ENCODE measurements at places on chromosomes 6 and 20.
A peak's percentile ranks its signal among the peaks of the same experiment; 100 is the strongest.

DNA sequence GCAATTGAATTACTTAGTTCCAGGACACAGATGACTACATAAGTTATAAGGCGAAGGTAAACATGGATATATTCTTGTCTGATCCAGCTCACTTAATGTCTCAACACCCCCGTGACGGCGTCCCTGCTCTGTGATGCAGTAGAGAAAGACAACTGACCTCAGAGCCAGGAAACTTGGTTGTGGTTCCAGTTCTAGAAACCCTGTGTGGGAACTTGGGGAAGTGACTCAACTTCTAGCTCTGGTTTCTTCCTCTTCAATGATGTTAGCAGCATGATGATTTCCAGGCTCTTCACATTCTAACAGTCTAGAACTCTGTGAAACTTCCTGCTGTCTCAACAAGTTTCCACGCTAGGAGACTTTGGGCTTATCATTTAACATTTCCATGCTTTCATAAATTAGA lies 18.4 kb downstream of the LAMA4 start:
- no peak for DNase-seq

DNA sequence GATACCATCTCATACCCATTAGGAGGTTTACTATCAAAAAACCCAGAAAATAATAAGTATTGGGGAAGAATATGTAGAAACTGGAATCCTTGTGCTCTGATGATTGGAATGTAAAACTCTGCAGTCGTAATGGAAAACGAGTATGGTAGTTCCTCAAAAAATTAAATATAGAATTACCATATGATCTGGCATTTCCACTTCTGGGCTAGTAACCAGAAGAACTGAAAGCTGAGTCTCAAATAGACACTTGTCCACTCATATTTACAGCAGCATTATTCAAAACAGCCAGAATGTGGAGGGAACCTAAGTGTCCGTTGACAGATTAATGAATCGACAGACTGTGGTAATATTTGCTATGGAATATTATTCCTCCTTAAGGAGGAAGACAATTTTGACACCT lies 44.3 kb downstream of the FOXC1 start:
- DNase-seq: no peak

- DNase-seq: no peak
Observed at GRCh38 chr6:170298688-170299087, 7.8 kb upstream of the DLL1 start.

- DNase-seq: no peak
Observed at GRCh38 chr20:3777716-3778629, 3.3 kb downstream of the SPEF1 start.

DNA sequence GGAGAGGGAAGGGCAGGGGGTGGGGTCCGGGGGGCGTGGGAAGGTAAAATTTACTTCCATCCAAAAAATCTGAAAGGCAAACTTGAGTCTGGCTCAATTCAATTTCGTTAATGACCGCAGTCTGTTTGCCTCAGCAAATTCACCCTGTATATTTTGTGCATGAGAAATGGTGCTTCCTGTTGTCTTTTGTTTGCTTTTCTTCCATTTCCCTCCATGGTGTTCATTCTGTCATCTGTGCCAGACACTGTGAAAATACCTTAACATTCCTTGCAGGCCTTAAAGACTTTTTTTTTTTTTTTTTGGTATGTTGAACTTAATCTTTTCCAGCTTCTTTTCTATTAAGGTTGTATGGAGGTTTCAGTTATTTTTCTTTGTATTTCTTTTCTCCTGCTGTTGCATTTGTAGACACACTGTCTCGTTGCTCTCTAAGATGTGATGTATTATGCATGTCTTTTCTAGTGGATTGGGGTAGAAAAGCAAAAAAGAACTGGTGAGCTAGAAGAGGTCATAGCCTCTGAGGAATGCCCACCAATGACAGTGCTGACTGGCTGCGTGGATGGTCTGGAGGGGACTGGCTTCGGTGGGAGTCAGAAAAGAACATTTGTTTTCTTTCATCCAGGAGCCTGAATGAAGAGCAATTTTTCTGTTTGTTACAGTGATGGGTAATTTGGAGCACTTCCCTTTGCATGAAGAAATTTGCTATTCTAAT lies 585.0 kb upstream of the MAP3K7 start:
- DNase-seq: no peak

- peak; percentile 27 for DNase-seq
Observed at GRCh38 chr6:127547215-127547614, 28.1 kb upstream of the MTCL3 start.

DNA sequence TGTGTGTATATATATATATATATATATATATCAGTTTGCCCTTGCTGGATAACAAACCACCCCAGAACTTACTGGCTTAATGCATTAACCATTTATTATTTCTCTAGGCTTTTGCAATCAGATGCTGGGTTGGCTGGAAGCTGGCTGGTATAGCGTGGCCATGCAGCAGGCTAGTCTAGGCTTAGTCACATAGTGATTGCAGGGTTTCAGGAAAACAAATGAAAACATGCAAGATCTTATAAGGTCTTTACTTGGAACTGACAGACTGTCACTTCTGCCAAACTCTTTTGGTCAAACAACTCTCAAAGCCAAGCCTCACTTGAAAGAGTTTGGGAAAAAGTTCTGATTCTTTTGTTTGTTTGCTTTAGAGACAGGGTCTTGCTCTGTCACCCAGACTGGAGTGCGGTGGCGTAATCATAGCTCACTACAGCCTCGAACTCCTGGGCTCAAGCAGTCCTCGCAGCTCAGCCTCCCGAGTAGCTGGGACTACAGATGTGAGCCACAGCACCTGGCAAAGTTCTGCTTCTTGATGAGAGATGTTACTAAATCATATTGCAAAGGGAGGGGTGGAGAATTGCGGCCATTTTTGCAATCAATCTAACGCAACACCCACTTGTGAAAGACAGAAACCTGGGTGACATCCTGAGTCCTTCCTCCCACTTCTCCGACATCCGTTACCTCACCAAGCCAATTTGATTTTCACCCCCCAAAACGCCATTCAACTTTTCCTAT lies 74.6 kb upstream of the RNF24 start:
- peak; percentile 73 for DNase-seq

DNA sequence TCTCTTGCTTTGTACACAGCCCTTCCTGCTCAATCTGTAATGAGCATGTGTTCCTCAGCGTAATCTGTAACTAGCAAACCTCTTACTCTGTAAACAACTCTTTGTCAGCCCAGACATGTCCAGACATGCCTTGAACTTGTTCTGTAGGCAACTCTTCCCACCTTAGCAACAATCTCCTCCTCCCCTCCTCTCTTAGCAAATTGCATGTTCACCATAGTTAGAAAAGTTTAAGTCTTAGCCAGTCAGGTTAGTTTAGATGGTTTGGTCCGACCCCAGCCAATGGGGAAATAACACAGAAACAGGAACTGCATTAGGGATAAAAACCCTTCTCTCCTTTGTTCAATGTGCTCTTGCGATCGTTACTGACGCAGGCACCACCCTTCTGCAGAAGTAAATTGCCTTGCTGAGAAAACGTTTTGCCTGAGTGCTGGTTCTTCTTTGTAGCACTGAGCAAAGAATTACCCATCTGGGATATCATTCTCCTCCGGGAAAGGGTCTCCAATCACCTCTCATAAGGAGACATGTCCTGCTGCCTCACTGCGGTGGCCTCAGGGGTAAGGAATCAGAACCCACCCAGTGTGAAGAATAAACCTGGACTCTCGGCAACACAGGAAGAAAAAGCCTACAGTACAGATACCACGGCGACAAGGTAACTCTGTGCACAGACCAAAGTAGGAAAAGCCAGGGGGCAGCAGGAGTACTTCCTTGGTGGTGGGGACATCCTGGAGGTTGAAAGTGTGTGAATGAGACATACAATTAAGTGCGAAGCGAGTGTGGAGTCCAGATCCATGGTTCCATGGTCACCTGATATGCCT lies 26.2 kb downstream of the PLN start:
- no peak for DNase-seq

- DNase-seq: no peak
Observed at GRCh38 chr6:112432853-112433252, 85.7 kb downstream of the RFPL4B start.

- peak; percentile 17 for DNase-seq
Observed at GRCh38 chr6:2770171-2770570, 5.0 kb downstream of the WRNIP1 start.

DNA sequence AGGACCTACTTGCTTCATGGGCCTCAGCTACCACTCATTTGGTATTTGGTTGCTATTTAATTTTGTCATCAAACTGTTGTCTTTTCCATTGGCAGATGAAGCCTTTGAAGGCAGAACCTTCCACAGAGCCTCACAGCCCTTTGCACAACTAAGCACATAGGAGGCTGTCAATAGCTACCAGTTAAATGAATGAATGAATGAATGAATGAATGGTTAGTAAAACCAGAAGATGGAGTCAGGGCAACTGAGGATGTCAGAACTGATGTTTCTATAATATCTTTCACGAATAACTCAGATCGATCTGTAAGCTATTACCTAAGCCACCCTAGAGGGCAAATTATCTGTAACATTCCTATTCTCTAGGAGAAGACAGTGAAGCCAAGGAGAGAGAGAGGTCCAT lies 19.1 kb downstream of the BNIP5 start:
- no peak for DNase-seq

GRCh38 chr20:21048841-21049273 lies 57.3 kb downstream of the LINC00237 start:
- peak; percentile 25 for DNase-seq

- no peak for DNase-seq
Observed at GRCh38 chr20:52590100-52590499, 382.1 kb upstream of the TSHZ2 start.

DNA sequence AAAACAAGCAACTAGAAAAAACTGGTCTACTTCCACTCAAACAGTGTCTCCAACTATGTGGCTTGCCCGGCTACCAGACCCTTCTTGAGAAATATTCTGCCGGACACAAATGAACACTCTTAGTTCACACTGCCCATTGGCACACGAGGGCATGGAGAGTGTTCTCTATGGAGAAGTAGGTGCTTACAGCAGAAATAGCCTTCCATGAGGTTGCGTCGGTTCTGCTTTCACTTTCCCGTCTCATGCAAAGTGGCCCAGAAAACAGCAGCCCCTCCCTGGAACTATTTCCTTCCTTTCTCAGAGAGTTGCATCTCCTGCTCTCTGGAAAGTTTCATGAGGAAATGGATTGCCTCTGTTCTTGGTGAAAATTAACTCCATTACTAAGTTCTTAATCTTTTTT lies 9.5 kb upstream of the HLA-DOA start:
- DNase-seq: peak; percentile 97

DNA sequence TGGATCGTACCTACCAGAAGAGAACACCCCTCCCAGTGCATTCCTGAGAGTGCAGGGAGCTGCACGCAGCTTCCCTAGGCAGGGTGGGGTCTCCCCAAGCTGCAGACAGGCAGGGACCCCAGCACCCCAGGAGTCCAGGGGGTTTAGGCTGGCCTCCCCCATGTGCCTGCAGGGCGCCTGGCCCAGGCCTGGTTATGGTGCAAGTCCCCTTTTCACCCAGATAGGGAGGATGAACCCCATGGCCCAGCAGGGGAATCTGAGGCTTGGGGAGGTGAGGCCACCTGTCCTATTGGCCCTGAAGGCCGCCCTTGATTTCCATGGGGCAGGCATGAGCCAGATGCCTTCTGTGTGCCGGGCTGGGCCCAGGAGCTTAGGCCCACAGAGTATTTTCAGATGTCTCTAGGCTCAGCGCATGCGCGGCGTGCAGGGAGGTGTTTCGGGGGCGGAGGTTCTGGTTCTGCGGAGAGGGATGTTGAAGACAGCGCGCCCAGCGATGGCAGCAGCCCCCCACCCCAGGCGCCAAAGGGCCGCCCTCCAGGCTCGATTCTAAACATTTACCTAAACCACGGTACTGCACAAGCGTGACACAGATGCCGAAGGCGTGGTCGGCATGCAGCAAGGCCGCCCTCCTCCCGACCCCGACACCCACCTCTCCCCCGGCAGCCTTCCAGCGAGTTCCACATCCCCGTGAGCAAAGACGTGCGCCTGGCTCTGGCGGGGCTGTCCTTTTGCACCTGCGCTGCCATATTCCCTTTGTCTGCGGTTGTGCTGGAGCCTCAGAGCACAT lies 29.4 kb downstream of the COL20A1 start:
- DNase-seq: no peak

DNA sequence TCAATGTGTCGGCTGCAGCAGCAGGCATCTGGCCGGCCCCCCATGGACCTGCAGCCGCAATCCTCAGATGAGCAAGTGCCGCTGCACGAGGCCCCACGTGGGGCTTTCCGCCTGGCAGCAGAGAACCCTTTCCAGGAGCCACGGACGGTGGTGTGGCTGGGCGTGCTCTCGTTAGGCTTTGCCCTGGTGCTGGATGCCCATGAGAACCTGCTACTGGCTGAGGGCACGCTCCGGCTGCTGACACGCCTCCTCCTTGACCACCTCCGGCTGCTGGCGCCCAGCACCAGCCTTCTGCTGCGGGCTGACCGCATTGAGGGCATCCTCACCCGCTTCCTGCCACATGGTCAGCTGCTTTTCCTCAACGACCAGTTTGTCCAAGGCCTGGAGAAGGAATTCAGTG lies 3.5 kb downstream of the AP5S1 start:
- DNase-seq: no peak

- DNase-seq: no peak
Observed at GRCh38 chr20:46558511-46558959, 8.1 kb upstream of the OCSTAMP start.

DNA sequence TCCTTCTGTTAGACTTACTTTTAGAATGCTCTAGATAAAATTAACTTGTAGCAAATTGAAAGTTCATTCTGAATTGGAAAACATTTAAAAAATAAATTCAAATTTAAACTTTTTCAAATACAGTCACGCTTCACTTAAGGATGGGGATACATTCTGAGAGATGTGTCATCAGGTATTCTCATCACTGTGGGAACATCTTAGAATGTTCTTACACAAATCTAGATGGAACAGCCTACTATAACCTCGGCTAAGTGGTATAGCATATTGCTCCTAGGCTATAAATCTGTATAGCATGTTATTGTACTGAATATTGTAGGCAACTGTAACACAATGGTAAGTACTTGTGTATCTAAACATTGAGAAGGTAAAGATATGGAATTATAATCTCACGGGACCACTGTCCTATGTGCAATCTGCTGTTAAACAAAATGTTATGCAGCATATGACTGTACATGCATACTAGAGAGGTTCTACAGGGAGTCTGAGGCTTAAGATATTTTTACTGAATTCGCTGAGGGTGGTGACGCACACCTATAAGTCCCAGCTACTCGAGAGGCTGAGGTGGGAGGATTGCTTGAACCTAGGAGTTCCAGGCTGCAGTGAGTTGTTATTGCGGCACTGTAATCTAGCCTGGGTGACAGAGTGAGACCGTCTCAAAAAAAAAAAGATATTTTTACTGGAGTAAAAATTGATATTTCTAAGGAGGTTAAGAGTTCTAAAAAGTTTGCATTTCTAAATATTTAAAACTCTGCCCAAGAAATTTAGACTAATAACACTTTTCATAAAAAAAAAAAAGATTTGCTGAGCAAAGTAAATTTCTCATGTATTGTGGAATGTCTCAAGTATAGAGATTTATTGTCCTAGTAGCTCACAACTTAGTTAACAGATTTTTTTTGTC lies 87.3 kb upstream of the TULP1 start:
- no peak for DNase-seq

GRCh38 chr6:29728875-29729270 lies 5.6 kb downstream of the HLA-F start:
- DNase-seq: no peak

- DNase-seq: no peak
Observed at GRCh38 chr6:11650711-11651110, 113.2 kb downstream of the TMEM170B start.

Measured in AML-193 (cell line).